ENCODE measurements at places on chromosomes 12 and 14. TPM values are rescaled to one million over a fixed set of nuclear protein-coding genes. Genes with fewer than 3 reads are reported as not detected.

DNA sequence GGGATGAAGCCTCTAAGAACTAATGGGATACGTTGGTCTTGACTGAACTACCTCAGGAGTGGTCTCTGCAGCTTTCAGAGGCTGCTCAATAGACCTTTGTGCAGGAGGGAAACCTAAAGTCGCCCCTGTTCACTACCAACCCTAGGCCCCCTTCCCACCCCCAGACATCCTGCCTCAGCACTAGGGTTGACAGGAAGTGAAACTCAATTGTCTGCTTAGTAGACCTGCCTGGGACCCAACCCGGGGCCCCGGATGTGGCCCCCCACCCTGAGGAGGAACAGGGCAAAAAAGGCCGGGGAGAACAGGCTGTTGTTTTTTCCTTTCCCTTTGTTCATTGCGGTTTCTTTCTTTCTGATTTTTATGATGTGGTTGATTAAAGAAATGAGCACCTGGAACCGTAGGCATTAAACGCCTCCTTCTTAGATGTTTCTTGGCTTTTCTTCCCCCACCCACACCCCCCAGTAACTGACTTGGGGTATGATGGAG, 1.6 kb upstream of the DGKA start:
- no peak for DNase-seq

DNA sequence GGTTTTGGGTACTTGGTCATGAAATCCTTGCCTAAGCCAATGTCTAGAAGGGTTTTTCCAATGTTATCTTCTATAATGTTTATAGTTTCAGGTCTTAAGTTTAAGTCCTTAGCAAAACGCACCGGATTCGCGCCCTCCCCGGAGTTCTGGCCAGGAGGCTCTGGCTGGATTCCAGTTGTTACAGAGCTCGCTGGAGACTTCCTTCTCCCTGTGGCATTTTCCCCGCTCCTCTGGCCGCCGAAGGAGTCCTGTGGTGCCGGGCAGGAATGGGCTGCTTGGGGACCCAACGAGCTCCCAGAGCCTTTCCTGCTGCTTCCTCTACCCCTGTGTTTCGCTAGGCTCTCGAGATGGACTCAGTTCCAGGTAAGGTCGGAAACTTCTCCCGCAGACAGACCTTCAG, 335.9 kb downstream of the AEBP2 start:
- no peak for DNase-seq

DNA sequence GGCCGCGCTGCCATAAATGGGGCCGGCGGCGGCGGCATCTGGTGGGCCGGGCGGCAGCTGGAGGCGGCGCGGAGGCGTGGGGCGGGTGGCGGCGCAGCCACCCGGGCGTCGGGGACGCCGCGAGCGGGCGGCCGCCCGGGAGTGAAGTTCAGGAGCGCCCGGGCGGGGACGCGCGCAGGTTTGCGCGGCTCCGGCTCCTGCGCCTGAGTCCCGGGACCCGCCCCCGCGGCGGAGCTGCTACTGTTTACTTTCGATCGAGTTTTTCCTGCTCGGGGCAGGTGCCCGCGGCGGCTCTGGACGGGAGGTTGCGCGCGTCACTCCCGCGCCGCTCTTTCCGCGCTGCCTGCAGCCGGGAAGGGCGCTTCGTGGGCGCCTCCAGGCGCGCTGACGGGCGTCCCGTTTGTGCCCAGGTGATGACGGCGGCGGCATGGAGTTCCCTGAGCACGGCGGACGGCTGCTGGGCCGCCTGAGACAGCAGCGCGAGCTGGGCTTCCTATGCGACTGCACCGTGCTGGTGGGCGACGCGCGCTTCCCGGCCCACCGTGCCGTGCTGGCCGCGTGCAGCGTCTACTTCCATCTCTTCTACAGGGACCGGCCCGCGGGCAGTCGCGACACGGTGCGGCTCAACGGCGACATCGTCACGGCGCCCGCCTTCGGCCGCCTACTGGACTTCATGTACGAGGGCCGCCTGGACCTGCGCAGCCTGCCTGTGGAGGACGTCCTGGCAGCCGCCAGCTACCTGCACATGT, at the start of gene ZBTB42:
TSS of gene ZBTB42 (plus strand) at position 331 of the 749 bp plus-strand sequence. CDS start at position 428, 97 bp downstream.
- peak; percentile 8 for DNase-seq

DNA sequence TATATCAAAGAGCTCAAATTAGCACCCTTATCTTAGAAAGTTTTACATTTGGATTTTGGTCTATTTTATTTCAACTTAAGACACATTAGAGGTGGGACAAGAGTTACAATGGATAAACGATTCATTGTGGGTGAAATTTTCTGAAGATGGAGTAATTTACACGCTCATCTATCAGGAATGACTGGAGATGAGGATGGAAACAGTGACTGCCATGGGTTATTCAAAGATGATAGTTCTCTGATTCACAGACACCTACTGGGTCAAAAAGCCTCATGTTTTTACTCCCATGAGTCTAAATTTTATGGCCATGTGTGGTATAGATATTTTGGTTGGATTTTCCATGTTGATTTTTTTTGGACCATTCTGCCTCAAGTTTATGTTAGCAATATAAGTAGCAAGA, 22.1 kb downstream of the SAMD4A start:
- DNase-seq: no peak

GRCh38 chr12:24042651-24043050, 93.2 kb upstream of the SOX5 start:
- no peak for DNase-seq

DNA sequence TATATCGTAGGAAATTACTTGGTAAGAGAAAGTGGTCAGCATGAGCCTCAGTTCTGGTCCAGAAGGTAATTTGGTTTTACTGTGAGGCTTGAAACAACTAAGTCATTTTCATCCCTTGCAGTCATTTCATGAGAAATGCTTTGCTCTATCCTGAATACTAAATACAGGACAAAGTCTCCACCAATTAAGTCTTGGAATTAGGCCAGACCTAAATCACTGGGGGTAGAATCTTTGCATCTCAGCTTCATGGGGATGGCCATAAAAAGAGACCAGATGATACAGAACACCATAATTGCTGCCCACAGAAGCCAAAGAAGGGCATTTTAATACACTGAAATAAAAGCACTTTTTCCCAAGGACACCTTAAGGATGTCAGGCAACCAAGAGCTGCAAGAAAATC, 277.9 kb upstream of the DCN start:
- no peak for DNase-seq

DNA sequence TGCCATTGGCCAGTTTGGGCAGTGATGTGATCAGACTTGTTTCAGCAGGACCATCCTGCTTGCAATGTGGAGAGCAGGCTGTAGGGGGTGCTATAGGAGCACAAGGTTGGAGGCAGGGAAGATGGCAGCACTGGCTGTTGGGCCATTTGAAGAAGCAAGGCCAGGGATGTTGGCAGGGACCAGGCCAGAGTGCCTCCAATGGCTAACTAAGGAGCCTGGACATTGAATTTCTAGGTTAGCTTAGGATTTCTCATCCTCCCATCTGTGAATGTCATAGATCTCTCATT, 23.5 kb downstream of the FGF23 start:
- DNase-seq: peak; percentile 12

DNA sequence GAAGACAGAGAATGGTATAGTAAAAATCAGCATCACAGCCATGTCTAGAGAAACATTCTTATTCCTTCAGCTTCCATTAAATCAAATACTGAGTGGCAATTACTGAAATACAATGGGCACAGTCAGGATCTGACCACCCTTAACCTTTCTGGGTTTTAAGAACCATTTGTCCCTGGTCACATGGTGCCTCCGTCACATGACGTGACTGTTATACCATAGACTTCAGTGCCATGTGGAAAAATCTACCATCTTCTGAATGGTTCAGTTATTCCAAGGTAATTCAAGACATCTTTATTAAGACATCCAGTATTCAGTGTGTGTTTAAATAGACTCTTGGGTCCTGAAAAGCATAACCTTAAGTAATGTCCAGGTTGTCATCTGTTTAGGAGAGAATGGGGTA, 553.1 kb upstream of the FLRT2 start:
- no peak for DNase-seq

GRCh38 chr12:57909611-57910010, 31.8 kb upstream of the ATP23 start:
- DNase-seq: no peak

GRCh38 chr12:12723681-12724420, 6.7 kb downstream of the CDKN1B start:
- no peak for DNase-seq

GRCh38 chr14:93759719-93760307, 28.5 kb downstream of the PRIMA1 start:
- no peak for DNase-seq

The ARMH4 gene
- 4.0 TPM for total RNA-seq

The SERPINA10 gene
- not detected for total RNA-seq

The KRT72 gene
- total RNA-seq: not detected

The CDKL1 gene
- 8.0 TPM for total RNA-seq

Data from HFFc6 (cell line).